Stimulated activated CD4-positive, alpha-beta T cell treated with anti-CD3 and anti-CD28 coated beads, TNF-alpha, amount 100 ng/mL, for 48 hours (primary cell): ENCODE measurements at places on chromosomes 12 and 14.

- no peak for DNase-seq
Measured at GRCh38 chr12:97968641-97969197, 506.1 kb downstream of the RMST start.

DNA sequence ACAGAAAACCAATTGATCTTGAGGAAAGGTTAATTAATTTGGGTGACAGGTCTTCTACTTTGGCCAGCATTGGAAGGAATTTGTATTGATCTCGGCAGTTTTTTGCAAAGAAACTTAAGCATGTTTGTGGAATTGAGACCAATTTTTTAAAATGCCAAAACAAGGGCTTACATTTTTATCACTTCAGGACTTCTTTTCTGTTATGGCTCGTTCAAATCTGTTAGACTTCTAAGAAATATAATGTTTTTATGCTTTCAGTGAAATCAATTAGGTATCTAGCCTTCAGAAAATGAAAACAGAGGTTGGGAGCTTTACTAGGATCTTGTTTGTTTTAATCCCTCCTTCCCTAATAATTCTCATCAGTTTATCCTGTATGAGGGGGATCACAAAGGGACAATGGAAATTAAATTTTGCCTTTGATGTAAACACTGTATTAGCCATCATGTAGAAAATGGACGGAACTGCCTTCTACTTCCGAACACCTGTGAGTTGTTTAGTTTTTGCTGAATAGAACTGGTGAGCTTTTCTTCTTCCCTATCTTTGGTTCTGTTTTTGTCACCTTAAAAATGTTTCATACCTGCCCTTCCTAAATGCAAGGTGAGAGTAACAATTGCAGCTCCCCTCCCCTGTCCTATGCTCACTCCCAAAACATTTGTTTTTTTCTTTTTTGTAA lies 7.8 kb downstream of the FOXA1 start:
- no peak for DNase-seq

GRCh38 chr14:32377046-32377646 lies 48.0 kb downstream of the AKAP6 start:
- no peak for DNase-seq

GRCh38 chr12:56029666-56030293 lies 8.9 kb downstream of the IKZF4 start:
- DNase-seq: peak; percentile 33

DNA sequence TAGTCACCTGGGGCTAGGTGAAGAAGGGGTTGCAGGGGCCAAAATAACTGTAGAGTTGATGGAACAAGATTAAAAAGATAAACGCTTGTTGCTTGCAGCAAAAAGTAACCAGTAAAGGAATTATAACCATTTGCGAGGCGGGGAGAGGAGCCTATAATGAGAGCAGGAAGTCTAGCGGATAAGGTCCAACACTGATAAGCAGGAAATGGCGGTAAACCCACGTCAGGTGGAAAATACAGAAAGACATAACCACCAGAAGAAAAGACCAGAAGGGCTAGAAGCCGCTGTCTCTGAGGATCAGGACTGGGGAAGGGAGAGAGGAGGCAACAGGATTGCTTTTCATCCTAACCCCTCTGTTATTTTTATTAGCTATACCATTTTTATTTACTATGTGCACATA lies 303.3 kb downstream of the DPF3 start:
- DNase-seq: no peak

GRCh38 chr14:76098047-76098446 lies 53.7 kb upstream of the GPATCH2L start:
- DNase-seq: no peak

- DNase-seq: no peak
Measured at GRCh38 chr14:61451891-61452400, 130.6 kb downstream of the PRKCH start.

- no peak for DNase-seq
Measured at GRCh38 chr12:131007031-131007739, 53.5 kb downstream of the ADGRD1 start.
